ENCODE measurements at places on chromosomes 1 and 21.

DNA sequence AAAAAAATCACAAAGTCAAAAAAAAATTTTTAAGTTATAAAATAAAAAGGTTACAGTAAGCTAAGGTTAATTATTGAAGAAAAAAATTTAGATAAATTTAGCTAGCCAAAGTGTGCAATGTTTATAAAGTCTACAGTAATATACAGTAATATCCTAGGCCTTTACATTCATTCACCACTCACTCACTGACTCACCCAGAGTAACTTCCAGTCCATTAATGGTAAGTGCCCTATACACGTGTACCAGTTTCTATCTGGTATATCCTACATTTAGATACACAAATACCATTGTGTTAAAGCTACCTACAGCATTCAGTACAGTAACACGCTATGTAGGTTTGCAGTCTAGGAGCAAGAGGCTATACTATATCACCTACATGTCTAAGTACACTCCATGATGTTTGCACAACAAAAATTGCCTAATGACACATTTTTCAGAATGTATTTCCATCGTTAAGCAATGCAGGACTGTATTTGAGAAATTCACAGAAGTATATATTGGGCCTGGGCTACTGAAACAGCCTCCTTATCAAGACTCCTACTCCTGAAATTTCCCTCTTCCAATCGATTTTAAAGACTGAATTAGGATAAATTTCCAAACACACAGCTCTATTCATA, 155.1 kb downstream of the COP1 start:
- DNase-seq: no peak

- DNase-seq: no peak
Measured at GRCh38 chr1:200107004-200107470, 79.5 kb downstream of the NR5A2 start.

GRCh38 chr1:153217212-153217611, at the start of gene PRR9:
TSS of gene PRR9 (plus strand) at chr1:153217584. CDS start at chr1:153218145, 561 bp downstream.
- no peak for DNase-seq

DNA sequence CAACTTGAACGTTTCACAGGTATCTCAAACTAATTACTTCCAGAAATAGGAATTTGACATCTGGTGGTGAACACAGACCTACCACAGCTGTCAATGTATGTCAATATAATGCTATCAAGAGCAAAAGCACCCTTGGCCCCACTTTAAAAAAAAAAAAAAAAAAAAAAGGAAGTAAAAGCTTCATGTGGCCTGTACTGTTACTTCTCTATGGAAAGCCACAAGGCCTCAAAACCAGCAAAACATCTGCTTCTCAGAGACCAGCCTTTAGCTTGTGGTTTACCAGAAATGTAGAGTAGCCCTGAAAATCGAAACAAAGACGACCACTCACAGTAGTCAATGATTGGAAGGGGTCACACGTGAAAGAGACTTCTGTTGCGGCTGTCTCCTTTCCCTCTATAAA, 109.6 kb downstream of the SLC45A1 start:
- DNase-seq: no peak

DNA sequence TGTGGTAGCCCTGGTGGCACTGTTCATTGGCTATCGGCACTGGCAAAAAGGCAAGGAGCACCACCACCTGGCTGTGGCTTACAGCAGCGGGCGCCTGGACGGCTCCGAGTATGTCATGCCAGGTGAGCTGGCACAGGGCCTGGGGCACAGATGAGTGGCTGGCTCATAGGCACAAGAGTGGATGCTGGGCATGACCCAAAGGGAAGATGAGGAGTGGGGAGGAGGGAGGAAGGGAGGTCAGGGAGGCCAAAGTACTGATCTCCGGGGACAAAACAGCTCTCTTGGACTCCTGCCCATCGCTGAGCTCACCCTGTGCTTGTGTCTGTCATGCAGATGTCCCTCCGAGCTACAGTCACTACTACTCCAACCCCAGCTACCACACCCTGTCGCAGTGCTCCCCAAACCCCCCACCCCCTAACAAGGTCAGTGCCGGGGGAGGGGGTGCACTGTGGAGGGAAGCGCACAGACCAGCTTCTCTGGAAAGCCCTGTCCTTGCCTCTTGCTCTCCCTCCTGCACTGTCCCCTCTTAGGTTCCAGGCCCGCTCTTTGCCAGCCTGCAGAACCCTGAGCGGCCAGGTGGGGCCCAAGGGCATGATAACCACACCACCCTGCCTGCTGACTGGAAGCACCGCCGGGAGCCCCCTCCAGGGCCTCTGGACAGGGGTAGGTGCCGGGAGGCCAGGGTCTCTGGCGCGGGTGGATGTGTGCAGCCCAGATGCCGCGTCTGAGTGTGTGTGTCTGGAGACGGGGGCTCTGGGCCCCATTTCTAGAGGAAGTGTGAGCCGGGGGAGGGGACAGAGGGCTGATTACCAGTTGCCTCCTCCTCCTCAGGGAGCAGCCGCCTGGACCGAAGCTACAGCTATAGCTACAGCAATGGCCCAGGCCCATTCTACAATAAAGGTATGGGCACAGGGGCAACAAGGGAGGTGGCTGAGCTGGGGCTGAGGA, 7.3 kb upstream of the LRRC71 start:
- no peak for DNase-seq

GRCh38 chr1:56000424-56000823, 578.9 kb downstream of the PLPP3 start:
- no peak for DNase-seq

DNA sequence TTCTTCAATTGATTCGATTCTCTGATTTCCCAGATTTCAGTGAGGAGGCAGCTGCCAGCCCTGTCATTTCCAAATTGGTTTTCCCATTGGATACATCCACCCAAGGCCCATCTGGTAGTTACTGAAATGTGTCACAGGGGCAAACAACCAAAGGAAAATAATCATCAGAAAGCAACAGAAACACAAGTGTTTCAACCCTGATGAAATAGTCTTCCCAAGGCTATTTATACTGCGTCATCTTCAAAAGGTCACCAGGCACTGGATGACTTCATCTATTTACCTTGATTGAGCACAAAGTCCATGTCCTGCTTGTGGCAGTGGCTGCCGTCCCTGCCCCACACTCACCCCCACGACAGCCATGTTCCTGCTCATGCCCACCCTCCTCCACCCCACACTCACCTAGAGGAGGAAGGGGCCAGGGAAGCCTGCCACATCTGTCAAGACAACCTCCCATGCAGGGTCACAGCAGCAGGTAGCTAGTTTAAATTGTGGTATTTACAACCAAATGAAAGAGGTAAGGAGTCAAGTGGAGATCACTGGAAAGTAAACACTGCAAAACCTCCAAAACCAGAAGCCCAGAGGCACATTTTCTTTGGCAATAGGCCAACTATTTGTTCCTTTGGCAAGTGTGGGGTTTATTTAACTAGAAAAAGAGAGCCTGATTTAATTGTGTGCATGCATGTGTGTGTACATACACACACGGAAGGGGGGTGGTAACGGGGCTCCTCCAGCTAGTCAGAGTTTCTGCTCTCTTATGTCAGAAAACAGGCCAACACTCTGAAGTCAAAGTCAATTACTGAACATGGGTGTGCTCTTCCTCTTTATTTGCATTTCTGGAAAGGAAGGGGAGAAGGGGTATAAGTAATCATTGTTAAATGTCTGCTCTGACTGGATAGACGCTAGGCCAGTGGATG, 49.5 kb upstream of the RAB4A start:
- DNase-seq: no peak

DNA sequence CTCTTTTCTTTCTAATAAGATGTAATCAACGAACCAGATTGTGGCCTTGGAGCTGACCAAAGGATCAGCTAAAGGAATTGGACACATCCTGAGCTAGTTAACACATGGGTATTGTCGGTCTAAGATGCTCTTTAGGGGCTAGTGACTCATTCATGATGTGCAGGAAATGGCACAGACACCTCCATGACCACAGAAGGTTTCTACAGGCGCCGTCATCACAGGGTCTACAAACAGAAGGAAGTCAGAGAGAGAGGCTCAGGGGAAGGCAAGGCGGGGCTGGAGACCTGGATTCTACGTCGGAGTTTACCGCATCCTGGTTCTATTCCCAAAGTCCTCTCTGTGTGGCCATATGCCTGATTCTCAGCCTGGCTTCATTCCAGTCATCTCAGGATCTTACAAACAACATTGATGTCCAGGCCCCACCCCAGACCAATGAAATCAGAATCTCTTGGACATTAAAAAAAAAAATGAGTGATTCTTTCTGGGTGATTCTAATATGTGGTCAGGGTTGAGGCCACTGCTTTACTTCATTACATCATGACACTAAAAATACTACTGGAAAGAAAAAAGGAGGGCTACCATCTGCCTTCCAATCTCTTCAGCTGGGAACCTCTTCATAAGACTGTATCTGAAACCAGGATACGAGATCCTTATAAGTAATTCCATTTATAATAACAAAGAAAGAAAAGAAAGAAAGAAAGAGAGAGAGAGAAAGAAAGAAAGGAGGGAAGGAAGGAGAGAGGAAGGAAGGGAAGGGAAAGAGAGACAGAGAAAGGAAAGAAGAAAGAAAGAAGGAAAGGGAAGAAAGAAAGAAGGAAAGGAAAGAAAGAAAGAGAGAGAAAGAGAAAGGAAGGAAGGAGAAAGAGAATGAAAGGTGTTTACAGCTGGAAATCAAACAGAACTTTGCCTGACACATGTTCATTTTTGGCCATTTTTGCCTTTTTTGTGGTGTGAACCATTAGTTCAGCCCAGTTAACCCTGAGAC, 11.6 kb upstream of the KCNJ15 start:
- peak; percentile 40 for DNase-seq

DNA sequence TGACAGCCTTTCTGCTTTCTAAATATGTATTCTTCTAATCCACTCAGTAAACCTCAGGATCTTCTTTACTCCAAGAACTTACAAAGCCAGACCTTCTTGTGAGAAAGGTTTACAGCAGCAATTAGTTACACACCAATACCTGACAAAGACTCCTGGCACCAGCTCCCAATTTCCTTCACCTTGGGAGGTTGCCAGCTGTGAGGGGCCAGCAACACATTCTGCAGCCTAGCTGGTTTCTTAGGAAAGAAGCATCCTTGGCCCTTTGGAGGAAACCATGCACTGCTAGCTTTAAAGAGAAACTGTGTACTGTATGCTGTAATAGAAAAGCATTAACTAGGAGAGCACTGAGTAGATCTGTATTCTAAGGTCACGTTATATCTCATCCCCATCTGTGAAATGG, 10.8 kb downstream of the FYB2 start:
- no peak for DNase-seq

DNA sequence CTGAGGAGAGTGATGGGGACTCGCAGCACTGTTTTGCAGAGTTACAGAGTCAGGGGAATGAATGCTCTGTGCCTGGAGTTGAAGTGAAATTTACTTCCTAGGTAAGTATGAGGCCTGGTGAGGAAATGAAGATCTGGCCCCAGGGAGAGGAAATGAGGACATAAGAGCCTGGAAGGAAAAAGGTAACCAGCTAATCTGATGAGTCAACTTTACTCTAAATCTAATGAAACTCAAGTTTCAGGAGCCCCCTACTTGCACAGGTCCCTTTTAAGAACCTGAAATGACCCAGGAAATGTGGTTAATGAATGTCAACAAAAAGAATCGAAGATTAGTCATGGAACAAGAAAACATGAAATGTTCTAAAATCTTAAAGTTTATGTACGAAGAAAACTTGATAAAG, 599.0 kb downstream of the AGBL4 start:
- no peak for DNase-seq

DNA sequence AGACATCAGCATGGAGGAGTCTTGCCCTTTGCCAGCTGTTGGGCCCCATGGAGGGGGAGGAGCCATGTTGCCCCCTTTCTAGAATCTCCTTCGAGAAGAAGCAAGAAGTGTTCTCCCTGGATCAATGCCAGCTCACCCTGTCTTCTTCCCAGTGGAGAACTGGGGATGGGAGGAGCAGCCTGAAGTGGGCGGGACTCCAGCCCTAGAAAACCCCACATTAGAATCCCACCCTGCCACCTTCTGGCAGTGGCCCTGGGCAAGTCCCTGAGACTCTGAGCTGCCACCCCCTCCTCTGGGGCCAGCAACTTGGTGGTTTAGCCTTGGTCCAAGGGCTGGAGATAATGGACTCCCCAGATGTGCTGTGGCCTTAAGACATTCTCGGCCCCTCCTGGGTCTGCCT, 51.7 kb downstream of the PAX7 start:
- no peak for DNase-seq

DNA sequence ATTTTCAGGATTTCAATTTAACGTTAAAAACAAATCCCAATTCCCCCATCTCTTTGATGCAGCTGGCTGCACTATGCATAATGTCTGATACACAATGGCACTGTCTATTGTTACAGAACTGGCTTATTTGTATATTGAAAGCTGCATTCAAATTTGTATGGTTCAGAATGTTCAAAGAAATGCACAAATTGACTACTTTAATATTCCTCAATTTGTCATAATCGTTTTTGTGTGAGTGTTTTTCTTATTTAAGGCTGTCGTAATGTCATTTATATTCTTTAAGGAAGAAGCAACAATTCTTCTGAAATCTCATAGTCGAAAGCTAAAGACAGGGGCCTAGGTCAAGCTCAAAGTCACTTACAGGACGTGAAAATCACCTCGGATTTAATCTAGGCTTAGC, 341.4 kb upstream of the ZRANB2 start:
- DNase-seq: no peak

- no peak for DNase-seq
Measured at GRCh38 chr1:32362474-32363313, at the start of the genes FAM229A and TSSK3. TSS of gene FAM229A (minus strand) at chr1:32362485. CDS start at chr1:32362091, 394 bp downstream. TSS of gene TSSK3 (plus strand) at chr1:32362539. CDS start at chr1:32362702, 163 bp downstream.

DNA sequence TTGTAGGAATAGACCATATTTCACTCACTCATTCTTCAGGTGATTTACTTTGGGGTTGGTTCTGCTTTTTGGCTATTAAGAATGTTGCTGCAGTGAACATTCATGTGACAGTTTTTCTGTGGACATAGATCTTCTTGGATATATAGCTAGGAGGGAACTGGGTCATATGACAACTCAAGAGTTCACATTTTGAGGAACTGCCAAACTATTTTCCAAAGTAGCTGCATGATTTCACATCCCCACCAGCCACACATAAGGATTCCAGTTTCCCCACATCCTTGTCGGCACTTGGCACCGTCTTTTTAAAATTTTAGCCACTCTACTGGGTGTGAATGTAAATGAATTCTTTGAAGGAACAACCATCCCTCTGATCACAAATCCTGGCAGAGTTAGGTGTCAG, 126.0 kb downstream of the PRDM2 start:
- DNase-seq: no peak

- DNase-seq: no peak
Measured at GRCh38 chr1:92587445-92587844, 100.7 kb upstream of the GFI1 start.

DNA sequence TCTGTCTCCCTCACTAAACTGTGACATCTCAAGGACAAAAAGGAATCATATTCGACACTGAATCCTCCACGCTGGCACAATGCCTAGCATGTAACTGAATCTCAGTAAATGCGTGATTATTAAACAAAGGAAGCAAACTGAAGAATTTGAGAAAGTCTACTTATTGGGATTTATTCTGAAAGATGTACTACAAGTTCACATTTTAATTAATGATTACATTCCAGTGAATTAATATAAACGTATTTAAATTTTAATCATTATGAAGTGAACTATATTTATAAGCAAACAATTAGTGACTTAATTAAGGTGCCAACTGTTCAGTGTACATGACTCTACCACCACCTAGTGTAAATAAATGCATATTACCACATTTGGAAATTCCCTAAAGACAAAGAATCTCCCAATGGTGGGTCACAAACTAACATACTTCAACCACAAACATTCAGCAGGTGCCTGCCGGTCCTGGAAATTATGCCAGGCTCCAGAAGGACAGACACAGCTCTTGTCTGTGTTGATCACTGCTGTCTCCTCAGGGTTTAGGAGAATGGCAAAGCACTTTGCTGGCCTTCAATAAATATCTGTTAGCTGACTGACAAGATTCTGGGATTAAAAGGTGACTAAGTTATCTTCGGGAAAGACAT, 56.3 kb downstream of the SMYD3 start:
- DNase-seq: no peak

- DNase-seq: no peak
Measured at GRCh38 chr1:179794146-179794545, 51.1 kb downstream of the FAM163A start.

GRCh38 chr1:84246213-84246612, 55.3 kb upstream of the SAMD13 start:
- no peak for DNase-seq
